Cardiac muscle cell (in vitro differentiated cells and primary cell): ENCODE measurements at places on chromosomes 6 and 20. TPM values are rescaled to one million over a fixed set of nuclear protein-coding genes. Genes with fewer than 3 reads are reported as not detected.
A peak's percentile ranks its signal among the peaks of the same experiment; 100 is the strongest.

DNA sequence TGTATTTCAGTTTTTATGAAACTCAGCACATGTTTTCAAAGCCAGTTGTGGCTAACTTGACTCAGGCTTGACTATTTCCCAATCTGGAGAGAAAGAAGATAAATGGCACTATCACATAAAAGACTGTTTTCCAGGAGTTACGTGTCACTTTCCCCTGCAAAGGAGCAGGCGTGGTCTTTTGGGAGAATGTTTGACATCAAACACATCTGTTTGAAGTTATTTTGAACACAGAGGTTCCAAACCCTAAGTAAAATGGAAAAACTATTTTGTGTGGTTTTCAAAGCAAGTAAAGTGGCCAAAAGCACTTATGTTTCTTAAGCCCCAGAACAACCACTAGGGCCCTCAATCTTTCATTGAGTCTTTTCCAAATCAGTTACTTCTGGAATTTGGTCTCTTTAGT lies 89.7 kb downstream of the FOXF2 start:
- H3K4me1 ChIP-seq, result no peaks in the 10 kb centered on the region
- no peak overlapping the region for H3K27ac ChIP-seq
- DNase-seq, result peak; percentile 79
- H3K36me3 ChIP-seq, result no peaks in the 10 kb centered on the region

DNA sequence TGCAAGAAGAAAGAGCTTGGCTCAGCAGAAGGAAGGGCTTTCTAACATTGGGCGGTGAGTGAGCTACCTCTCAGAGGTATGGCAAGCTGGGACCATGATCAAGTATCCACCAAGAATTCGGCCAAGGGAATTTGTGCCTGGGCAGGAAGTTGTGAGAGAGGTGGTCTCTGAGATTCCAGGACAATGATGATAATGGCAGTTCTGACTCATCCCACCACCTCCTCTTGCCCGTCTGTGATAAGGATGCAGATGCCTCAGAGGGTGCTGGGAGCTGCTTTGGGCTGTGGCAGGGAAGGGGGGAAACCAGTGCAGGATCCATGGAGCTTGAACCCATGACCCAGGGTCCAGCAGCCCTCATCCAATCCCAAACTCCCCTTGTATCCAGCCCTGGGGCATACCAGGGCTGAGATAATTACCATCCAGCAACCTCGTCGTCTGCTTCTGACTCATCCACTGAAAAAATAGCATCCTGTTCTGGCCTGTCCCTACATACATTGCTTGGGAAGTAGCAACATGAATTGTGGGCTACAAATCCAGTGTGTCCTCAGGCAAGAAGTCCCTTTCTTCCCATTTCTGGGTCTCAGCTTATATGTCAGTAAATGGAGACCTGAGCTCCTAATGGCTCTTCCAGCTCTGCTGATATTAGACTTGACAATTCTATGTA lies 5.9 kb downstream of the TGM6 start:
- no peaks in the 10 kb centered on the region for H3K36me3 ChIP-seq
- H3K27me3 ChIP-seq, result peaks cover 5% of the 10 kb centered on the region
- H3K27ac ChIP-seq, result no peak overlapping the region
- no peaks in the 10 kb centered on the region for H3K4me1 ChIP-seq

GRCh38 chr6:165183071-165183470 lies 126.3 kb downstream of the C6orf118 start:
- no peaks in the 10 kb centered on the region for H3K4me1 ChIP-seq
- no peaks in the 10 kb centered on the region for H3K27me3 ChIP-seq
- H3K4me3 ChIP-seq, result no peak overlapping the region
- no peak overlapping the region for H3K27ac ChIP-seq
- DNase-seq, result no peak

DNA sequence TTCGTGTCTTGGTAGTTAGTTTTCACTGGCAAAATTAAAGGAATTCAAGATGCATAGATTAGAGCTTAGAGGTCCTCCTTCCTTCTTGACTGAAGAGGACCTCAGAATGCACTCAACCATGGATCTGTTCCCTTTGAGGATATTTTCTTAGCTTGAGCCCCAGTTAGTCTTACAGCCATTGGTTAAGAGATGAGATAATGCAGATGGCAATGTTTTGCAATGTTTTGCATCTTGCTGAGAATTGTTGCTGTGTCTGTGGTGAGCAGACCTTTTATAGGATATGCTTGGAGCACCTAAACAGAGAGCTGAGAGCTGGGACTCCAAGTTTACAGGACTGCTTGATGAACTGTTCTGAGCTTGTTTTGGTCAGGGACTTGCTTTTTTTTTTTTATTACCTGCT lies 107.5 kb downstream of the TMEM170B start:
- no peaks in the 10 kb centered on the region for H3K36me3 ChIP-seq
- no peak for DNase-seq
- no peaks in the 10 kb centered on the region for H3K4me1 ChIP-seq
- H3K27ac ChIP-seq, result no peak overlapping the region
- no peaks in the 10 kb centered on the region for H3K27me3 ChIP-seq

- H3K27me3 ChIP-seq, result no peaks in the 10 kb centered on the region
- peak; percentile 61 for DNase-seq
- H3K36me3 ChIP-seq, result no peaks in the 10 kb centered on the region
Observed at GRCh38 chr6:2793534-2794151, 28.4 kb downstream of the WRNIP1 start.

DNA sequence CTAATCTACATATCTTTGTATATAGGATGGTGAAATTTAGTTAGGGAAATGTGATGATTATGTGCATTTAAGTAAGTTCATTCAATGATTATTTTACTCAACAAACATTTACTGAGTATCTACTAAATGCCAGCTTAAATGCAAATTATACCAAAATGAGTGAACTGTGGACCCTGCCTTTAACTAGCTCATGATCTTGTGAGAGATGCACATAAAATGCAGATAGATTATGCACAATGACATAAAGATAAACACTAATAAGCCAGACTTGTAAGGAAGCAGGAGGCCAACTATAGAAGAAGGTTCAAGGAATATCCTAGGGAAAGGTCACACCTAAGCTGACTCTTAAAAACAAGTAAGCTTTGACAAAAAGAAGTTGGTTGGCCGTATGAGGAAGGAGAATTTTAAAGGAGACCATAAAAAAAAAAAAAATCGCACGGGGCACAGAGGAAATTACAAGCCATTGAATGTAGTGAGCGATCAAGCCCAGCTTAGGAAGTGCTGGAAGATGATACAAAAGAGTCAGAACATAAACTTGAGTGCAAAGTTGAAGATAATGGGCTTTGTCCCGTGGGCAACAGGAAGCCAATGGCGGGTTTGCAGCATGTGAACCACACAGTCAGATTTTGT lies 107.9 kb downstream of the NRSN1 start:
- no peak for DNase-seq
- H3K27ac ChIP-seq, result no peak overlapping the region

- no peak overlapping the region for H3K4me3 ChIP-seq
- no peaks in the 10 kb centered on the region for H3K27me3 ChIP-seq
- no peak overlapping the region for H3K27ac ChIP-seq
- no peaks in the 10 kb centered on the region for H3K36me3 ChIP-seq
- H3K4me1 ChIP-seq, result peaks cover 9% of the 10 kb centered on the region
Observed at GRCh38 chr20:32353848-32354496, 4.2 kb upstream of the ASXL1 start.

- no peak for DNase-seq
- no peak overlapping the region for H3K4me3 ChIP-seq
- peaks cover 10% of the 10 kb centered on the region for H3K36me3 ChIP-seq
- no peak overlapping the region for H3K27ac ChIP-seq
- H3K27me3 ChIP-seq, result no peaks in the 10 kb centered on the region
- H3K4me1 ChIP-seq, result no peaks in the 10 kb centered on the region
Observed at GRCh38 chr6:56514395-56514794, 128.3 kb downstream of the DST start.

- H3K36me3 ChIP-seq, result no peaks in the 10 kb centered on the region
- no peak overlapping the region for H3K4me3 ChIP-seq
- no peak for DNase-seq
- peaks cover 23% of the 10 kb centered on the region for H3K4me1 ChIP-seq
- no peaks in the 10 kb centered on the region for H3K27me3 ChIP-seq
Observed at GRCh38 chr20:23117738-23118137, 31.6 kb upstream of the CD93 start.

GRCh38 chr20:56626367-56627121 lies 2.6 kb upstream of the TFAP2C start:
- peak; percentile 54 for DNase-seq
- H3K36me3 ChIP-seq, result no peaks in the 10 kb centered on the region
- H3K27ac ChIP-seq, result no peak overlapping the region

- H3K4me1 ChIP-seq, result no peaks in the 10 kb centered on the region
- no peak for DNase-seq
- H3K27ac ChIP-seq, result peak overlapping the region; percentile 62
- no peaks in the 10 kb centered on the region for H3K36me3 ChIP-seq
- no peaks in the 10 kb centered on the region for H3K27me3 ChIP-seq
Observed at GRCh38 chr6:34723203-34723602, 26.6 kb upstream of the ILRUN start.

DNA sequence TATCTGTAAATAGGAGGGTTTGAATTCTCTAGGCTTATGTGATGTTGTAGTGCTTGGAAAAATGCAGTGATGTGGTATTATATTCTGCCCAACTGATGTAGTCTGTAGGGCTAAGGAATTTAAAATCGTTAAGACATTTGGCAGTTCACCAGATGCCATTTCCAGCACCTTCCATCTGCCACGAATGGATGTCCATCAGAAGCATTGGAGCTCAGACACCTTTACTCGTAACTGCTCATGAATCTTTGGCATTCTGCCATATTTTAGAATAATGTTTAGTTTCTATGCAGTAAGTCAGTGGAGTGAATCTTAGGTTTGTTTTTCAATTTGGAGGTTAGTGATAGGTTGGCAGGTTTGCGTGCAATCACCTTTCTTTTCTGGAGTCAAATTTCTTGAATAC lies 2.4 kb upstream of the SYTL3 start:
- no peak for DNase-seq
- H3K4me1 ChIP-seq, result peaks cover 50% of the 10 kb centered on the region
- H3K36me3 ChIP-seq, result no peaks in the 10 kb centered on the region
- H3K4me3 ChIP-seq, result no peak overlapping the region

DNA sequence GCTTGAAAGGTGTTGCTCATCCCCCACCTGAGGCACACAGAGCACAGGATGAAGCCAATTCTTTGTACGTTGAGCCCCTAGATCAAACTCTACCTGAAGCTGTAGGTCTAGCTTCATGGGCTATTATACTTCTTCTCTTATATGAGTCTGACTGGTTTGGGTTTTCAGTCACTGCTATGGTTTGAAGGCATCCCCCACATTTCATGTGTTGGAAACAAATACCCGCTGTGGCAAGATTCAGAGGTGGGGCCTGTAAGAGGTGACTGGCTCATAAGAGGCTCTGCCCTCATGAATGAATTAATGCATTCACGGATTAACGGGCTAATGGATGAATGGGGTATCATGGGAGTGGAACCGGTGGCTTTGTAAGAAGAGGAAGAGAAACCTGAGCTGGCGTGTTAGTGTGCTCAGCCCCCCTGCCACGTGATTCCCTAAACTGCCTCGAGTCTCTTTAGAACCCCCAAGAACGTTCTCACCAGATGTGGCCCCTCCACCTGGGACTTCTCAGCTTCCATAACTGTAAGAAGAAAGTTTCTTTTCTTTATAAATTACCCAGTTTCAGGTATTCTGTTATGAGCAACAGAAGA lies 39.2 kb downstream of the PREX1 start:
- H3K4me3 ChIP-seq, result no peak overlapping the region
- H3K36me3 ChIP-seq, result no peaks in the 10 kb centered on the region
- H3K27me3 ChIP-seq, result no peaks in the 10 kb centered on the region

GRCh38 chr20:63499338-63499969 lies 571 bp upstream of the EEF1A2 start:
- H3K27me3 ChIP-seq, result no peaks in the 10 kb centered on the region
- peaks cover 53% of the 10 kb centered on the region for H3K4me1 ChIP-seq
- DNase-seq, result peak; percentile 62
- H3K36me3 ChIP-seq, result peaks cover 16% of the 10 kb centered on the region

Gene CNBD2
- total RNA-seq, result 8.5 and 10.4 TPM in 2 replicates

Gene VSTM2L
- 136 and 321 TPM in 2 replicates for total RNA-seq

Gene OTOR
- total RNA-seq, result not detected in 2 replicates

Gene MEI4
- 0.21 and 0.36 TPM in 2 replicates for total RNA-seq
